NCI-H2171 (cell line): ENCODE measurements at places on chromosomes 11 and 22.

DNA sequence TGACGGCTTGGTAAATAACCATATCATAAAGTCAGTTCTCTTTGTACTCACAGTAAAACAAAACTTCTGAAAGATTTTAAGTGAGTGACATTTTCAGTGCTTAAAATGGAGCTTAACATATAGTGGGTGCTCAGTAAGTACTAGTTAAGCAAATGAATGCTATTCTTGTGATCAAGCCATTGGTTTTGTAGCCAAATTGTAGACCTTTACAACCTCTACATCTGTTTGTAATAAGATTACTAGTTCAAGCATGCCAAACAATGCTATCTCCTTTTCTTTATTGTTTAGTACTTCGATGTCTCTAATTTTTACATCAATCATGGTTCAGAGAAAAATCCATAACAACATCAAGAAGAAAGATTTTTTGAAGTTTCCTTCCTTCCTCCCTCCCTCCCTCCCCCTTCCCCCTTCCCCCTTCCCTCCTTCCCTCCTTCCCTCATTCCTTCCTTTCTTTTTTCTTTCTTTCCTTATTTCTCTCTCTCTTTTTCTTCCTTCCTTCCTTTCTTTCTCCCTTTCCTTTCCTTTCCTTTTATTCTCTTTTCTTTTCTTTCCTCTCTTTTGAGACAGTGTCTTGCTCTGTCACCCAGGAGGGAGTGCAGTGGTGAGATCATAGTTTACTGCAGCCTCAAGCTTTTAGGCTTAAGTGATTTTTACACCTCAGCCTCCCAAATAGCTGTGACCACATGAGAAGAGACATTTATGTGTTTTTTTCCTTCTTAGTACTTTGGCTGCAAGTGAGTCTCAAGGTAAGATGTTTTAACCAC is 5.7 kb upstream of the OR51B4 start:
- DNase-seq = no peak

GRCh38 chr11:8204025-8204424 is 35.2 kb upstream of the RIC3 start:
- no peak for DNase-seq

GRCh38 chr11:82988936-82989627 is 82.6 kb downstream of the RAB30 start:
- no peak for DNase-seq

DNA sequence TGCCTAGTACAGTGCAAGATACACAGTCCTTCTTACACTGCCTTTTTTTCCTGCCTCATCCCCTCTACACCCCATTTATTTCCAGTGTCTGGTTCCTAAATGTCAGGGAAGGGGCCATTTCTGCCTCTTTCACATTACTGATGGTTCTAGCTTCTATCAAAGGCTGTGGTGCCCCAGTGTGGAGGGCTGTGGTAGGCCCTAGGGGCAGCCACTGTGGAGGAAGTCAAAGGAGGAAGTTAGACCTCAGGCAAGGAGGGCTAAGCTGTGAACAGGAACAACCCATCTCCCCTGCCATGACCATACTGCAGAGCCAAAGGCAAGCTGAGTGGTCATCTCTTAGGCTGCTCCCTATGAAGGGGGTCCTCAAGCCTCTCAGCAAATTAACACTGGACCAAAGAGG is 81.9 kb upstream of the CRTAM start:
- DNase-seq = no peak

- no peak for DNase-seq
These were observed 66.4 kb upstream of the KCNQ1OT1 start for GRCh38 chr11:2766166-2766565.

GRCh38 chr11:124898263-124898680 is 607 bp upstream of the ROBO4 start:
- no peak for DNase-seq

GRCh38 chr11:115912484-115912945 is 408.3 kb upstream of the CADM1 start:
- DNase-seq = peak; percentile 35

- no peak for DNase-seq
These were observed 33.1 kb upstream of the GRAMD4 start for GRCh38 chr22:46587061-46587460.

- DNase-seq = no peak
These were observed 23.1 kb upstream of the COMT start for GRCh38 chr22:19918332-19919106.

- peak; percentile 93 for DNase-seq
These were observed at the start of gene CYB5R3 for GRCh38 chr22:42649246-42650099. CYB5R3 (minus strand) TSS chr22:42649392; CDS start chr22:42649315, 77 bp downstream.

DNA sequence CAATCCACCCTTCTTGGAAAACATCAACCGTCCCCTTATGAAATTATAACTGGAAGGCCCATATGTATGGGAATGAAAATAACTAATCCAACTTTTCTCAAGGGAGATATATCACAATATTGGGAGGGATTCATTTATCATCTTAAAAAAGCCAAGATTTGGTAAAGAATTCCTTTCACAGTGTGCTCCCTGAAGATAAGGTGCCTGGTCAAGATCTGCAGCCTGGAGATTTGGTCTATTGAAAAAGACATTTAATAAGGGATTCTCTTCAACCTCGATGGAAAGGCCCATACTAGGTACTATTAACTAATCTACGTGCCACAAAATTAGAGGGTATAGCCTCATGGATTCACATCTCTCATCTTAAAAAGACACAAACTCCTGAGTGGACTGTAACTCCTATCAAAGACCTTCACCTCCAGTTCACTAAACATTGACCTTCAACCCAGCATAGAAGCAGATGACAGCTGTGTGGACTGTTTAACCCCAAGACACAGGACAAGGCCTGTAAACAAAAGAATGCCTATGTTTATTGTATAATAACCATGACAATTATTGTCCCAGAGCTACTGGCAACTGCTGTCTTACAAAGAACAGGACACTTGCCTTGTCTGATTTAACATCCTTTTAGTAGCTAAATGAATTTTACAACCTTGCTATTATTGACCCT is 4.8 kb upstream of the FDX1 start:
- no peak for DNase-seq

DNA sequence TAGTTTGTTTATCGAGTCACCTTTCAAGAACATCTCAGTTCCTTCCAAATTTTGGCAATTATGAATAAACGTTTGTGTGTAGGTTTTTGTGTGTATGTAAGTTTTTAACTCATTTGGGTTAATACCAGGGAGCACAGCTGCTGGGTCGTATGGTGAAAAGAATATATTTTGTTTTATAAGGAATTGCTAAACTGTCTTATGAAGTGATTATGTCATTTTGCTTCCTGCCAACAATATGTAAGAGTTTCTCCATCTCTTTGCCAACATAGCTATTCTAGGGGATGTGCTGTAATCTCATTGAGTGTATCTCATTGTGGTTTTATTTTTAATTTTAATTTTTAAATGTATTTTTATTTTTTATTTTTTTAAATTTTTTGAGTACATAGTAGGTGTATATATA is 27.3 kb downstream of the BCL2L13 start:
- no peak for DNase-seq

GRCh38 chr22:50243685-50244419 is 971 bp downstream of the TUBGCP6 start:
- DNase-seq = no peak

DNA sequence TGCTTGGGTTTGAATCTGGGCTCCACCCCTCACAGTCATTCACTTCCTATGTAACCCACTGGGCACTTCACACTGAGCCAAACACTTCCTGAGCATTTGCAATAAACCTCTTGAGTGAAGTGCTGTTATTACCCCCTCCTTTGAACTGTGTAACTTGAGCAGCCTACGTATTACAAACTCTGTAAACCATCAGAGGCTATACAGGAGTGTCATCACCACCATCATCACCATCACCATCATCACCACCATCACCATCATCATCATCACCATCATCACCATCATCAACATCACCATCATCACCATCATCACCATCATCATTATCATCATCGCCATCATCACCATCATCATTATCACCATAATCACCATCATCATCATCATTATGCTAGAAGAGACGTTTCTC is 18.4 kb downstream of the RTL6 start:
- DNase-seq = no peak

DNA sequence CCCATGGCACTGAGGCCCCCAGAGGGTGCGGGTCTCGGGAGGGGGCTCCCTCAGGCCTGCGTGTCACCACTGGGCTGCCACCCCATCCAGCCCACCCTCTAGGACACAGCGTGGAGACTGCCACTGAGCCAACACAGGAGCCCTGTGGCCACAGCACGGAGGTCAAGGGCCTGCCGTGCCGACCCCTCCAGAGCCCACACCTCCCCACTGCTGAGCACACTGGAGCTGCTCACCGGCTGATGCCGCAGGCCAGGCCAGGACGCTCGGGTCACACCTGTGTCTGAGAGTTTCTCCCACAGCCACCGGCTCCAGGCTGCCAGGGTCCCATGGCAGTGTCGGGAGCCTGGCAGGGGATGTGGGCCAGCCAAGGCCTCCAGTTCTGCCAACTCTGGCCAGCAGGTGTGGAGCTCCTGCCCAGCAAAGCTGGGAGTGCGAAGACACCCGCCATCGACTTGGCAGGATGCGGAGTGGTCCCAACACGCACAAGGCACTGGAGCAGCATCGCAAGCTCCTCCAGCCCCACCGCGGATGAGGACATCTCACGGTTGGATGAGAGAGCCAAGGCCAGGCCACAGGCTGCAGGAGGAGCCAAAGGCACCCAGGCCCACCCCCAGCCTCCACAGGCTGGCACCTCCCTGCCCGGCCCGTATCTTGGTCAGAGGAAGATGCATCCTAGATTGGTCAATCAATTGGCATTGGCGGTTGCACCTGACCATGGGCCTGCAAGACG is 187.1 kb downstream of the BRD1 start:
- no peak for DNase-seq

- DNase-seq = no peak
These were observed 6.0 kb downstream of the P2RX6 start for GRCh38 chr22:21020802-21021429.

DNA sequence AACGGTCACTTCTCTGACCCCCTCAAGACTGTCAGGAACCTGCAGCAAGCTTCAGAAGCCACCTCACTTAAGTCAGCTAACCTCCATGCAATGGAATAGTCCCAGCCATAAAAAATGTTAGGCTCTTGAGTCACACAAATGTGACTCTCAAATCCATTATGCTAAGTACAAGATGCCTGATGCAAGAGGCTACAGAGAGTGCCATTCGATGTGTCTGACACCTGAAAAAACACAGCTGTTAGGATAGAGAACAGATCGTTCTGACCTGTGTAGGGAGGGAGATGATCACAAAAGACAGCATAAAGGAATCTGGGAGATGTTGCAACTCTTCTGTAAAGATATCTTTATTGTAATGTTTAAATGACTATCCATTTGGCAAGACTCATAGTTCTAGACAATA is 712.4 kb downstream of the TBC1D22A start:
- no peak for DNase-seq
